ENCODE measurements at places on chromosomes 12 and 14.

GRCh38 chr12:117002051-117002817 is 91.5 kb downstream of the FBXW8 start:
- no peak for DNase-seq

DNA sequence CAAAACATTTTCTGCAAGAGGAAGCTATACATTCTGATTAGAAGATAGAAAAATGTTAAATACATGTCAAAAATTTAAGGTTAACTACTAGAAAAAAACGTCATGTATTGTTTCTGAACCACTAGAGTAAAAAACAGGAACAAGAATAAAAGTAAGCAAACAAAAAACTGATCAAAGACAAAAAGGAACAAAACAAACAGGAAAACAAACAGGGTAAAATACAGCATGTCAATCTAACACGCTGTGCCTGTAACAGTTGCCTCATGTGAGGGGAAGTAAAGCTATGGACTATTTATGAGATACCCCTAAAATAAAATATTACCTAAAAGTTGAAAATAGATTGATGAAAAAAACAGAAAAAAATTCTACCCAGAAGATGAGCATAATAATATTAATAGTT is 43.9 kb downstream of the EGLN3 start:
- no peak for DNase-seq

DNA sequence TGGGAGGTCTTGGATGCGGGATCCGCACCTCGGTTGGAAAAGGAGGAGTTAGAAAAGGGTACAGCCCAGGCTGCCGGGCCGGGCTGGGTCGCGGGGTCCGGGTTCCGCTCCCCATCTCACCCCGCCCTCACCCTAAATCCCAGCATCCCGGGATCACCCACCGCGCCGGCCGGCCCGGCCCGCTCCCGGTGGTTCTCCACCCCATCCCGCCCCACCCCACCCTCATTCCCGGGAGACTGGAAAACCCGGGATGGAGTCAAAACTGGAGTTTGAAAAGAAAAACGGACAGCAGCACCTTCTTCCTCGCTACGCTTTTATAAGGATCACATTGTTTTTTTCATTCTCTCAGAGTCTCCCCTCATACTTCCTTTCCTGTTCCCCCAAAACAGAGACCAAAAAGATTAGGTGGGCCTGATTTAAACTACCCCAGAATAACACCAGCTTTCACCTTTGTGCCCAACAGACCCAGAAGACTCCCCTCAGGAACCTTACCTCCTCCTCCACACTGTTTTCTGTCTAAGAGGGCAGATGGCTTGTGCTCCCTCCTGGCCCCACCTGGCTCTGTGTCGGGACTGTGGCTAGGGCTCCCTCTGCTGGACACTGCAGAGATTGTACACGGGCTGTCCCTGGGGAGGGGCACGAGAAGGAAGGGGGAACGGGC is 2.8 kb downstream of the GLI1 start:
- peak; percentile 94 for DNase-seq

DNA sequence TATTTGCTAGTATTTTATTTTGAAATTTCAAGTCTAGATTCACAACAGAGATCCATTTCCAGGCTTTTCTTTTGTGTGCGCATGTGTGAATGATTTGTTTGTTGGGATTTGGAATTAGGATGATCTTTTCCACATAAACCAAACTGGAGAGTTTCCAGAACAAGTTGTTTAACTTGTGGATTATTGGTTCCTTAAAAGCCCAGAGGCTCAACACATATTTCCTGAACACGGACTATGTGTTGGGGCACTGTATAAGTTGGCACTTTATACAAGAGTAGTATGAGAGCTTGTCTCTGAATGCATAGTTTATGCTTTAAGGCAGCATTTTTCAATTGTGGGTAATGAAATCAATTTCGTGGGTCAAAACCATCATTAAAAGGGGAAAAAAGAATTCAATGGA is 67.3 kb upstream of the FUT8 start:
- DNase-seq: no peak

- DNase-seq: no peak
These were observed 139.4 kb downstream of the SLC15A4 start for GRCh38 chr12:128684352-128684751.

DNA sequence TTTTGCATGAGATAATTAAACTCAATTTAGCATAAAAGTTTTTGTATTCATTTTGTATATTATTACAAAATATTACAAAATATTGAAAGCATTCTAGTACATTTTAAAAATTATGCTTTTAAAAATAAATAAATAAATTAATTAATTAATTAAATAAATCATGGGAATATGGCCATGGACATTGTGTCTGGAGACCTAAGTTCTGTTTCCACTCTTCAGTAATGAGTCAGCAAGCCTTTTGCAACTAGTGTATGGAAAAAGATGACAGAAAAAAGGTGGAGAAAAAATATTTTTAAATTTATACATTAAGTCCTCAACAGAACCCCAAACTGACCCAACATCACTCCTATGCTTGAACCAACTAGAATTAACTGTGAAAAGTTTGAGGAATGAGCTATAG is 1187.5 kb upstream of the USP15 start:
- no peak for DNase-seq

DNA sequence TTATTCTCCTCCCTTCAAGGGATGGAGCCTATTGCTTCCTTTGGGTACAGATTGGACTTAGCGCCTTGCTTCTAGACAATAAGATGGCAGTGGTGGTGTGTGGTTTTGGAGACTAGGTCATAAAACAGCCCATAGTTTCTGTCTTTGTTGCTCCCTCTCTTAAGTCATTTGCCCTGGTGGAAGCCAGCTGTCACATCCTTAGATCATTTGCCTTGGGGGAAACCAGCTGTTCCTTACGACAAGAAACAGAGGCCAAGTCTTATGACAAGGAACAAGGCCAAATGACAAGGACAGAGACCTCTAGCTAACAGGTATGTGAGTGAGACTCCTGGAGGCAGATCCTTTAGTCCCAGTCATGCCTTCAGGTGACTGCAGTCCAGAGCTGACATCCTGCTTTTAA is 9.2 kb upstream of the PALS1 start:
- no peak for DNase-seq

DNA sequence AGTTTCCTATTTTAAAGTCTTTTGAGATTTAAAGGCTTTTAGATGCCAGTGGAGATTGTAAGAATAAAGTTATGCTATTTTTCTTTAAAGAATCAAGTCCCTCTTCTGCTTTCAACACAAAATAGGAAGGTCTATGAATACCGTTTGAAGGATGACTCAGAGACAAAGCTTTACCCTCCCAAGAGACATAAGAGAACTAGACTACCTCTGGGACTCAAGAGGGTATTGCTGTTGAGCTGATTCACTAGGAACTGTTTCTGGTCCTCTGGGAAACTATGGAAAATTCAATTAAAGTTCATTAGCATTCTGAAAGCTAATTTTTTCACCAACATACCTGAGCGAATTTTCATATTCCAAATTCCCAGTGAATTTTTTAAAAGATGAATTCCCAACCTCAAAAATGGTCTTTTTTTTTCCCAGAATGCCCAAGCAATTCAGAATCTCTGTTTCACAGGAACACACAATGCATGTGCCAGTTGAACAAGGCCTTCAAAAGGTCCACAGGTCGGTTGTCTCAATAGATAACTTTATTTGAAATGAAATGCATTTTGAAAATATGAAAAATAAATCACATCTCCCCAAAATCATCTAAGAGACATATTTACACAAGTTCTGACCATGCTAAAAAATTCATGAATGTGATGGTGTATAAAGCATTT is 6.5 kb downstream of the PHLDA1 start:
- no peak for DNase-seq
